Heart left ventricle (tissue), 16 donors: ENCODE measurements at places on chromosomes 4 and X.

DNA sequence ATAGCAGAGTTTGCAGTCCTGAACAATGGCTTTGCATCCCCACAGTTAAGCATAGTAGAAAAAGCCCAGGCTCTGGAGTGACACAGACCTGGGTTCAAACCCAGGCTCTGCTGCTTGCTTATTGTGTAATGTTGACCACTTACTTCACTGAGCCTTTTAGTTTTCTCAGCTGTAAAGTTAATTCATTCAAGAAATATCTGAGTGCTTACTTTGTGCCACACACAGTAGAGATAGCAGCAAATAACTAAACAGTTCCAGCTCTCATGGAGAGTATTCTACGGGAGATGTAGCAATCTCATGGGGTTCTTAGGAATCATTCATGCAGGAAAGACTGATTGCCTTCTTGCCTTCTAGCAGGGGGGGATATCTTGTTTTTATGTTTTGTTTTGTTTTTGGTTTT is 63.2 kb downstream of the SLC9A6 start:
- no peak for DNase-seq

DNA sequence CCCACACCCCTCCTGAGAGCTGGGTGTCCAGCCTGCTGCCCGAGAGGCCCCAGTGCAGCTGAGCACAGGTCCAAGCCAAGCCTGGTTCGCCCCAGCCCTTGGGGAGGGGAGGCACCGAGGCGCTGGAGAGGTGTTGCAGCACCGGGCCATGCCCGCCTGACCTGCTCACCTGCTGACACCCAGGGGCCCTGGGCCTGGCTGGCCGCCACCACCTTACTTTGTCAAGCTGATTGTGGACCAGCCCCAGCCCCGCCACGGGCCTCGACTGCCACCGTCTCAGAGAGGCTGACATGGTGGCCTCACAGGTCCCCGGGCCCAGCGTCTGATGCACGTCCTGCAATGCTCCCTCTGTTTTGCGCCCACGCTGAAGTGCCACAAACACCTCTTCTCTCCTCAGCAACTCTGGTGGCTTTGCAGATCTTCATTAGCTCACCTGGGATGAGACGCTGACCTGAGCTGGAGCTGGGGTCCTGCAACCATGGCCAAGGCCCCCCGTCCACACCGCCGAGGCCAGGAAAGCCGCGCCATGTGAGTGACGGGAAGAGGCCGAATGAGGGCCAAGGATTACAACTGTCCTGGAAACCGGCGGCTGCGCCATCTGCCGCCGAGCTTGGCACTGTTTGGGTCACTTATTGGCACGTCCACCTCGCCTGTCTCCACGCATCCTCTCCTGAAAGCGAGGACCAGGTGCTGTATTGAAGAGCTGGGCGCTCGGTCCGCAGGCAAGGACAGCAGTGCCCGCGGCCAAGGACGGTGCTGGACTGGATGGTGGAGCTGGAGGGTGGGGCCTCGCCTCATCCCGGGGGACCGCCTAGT is 7.6 kb downstream of the CPLX1 start:
- DNase-seq: peak; percentile 8

DNA sequence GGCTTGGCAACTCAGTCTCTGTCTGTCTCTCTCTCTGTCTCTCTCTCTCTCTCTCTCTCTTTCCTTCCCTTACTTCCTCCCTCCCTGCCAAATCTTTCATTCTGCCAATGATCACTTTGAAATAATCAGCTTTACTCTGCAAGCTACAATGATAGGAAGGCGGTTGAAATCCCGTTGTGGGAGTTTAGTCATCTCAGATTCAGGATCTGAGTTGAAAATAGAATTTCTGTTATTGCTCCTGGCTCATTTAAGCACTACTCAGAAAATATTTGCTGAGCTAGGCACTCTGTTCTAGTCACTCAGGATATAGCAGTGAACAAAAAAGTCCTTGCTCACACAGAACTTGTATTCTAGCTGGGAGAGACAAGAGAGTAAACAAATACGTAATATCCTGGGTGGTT is 56.3 kb upstream of the DCTD start:
- no peak for DNase-seq

- DNase-seq: no peak
Observed at GRCh38 chrX:151871244-151871643, 41.4 kb upstream of the MAGEA4 start.

- no peak for DNase-seq
Observed at GRCh38 chrX:18692541-18692940, 14.9 kb upstream of the PPEF1 start.

DNA sequence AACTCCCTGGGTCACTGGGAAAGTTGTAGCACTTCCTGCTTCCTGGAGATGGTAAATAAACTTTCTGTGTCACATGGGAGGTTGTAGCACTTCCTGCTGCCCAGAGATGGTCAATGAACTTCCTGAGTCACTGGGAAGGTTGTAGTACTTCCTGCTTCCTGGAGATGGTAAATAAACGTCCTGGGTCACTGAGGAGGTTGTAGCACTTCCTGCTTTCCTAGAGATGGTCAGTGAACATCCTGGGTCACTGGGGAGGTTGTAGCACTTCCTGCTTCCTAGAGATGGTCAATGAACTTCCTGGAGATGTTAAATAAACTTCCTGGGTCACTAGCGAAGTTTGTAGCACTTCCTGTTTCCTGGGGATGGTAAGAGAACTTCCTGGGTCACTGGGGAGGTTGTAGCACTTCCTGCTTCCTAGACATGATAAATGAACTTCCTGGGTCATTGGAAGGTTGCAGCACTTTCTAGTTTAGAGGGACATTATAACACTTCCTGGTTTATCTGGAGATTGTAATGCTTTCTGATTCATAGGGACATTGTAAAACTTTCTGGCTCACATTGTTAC is 62.3 kb upstream of the CD99 start:
- DNase-seq: no peak
